ENCODE measurements at places on chromosomes 6 and 20. TPM values are rescaled to one million over a fixed set of nuclear protein-coding genes. Genes with fewer than 3 reads are reported as not detected.

The FKBP1C gene
- total RNA-seq = 1.2 TPM

The C6orf141 gene
- total RNA-seq = not detected

The ZSCAN23 gene
- 0.55 TPM for total RNA-seq

The CD40 gene
- total RNA-seq = 7.2 TPM

The ALDH8A1 gene
- total RNA-seq = 1.8 TPM

The GJA10 gene
- total RNA-seq = not detected

The DEFB124 gene
- not detected for total RNA-seq

The NFATC2 gene
- total RNA-seq = 195 TPM

The GRM1 gene
- total RNA-seq = not detected

The TXLNB gene
- 0.24 TPM for total RNA-seq

The ADGRF5 gene
- not detected for total RNA-seq

The PRICKLE4 gene
- not detected for total RNA-seq

The RALY gene
- total RNA-seq = 194 TPM

- peaks cover 7% of the 10 kb centered on the region for H3K4me1 ChIP-seq
- H3K27ac ChIP-seq = no peak overlapping the region
- no peak overlapping the region for H3K4me3 ChIP-seq
Observed at GRCh38 chr6:168844821-168845609, 404.0 kb downstream of the SMOC2 start.

DNA sequence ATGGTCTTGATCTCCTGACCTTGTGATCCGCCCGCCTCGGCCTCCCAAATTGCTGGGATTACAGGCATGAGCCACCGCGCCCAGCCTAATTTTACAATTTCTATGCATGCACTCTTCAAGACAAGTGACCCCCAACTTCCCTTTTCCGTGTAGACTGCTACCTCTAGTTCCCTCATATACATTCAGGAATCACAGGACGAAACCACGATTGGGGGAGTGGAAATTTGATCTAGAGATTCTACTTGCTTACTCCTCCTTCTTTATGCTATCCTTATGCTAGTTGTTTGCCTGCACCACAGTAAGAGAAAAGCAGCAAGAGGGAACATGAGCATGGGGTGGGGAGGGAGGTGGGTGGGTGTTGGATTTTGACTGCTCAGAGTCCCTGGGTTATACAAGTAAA lies 34.9 kb downstream of the OSTM1 start:
- H3K27ac ChIP-seq = no peak overlapping the region
- peaks cover 42% of the 10 kb centered on the region for H3K36me3 ChIP-seq
- peaks cover 7% of the 10 kb centered on the region for H3K4me1 ChIP-seq
- H3K4me3 ChIP-seq = no peak overlapping the region
- no peaks in the 10 kb centered on the region for H3K27me3 ChIP-seq
- DNase-seq = no peak

- no peak for DNase-seq
- H3K36me3 ChIP-seq = no peaks in the 10 kb centered on the region
- no peaks in the 10 kb centered on the region for H3K27me3 ChIP-seq
- H3K4me1 ChIP-seq = peaks cover 9% of the 10 kb centered on the region
- H3K4me3 ChIP-seq = no peak overlapping the region
Observed at GRCh38 chr6:35605600-35605999, 83.1 kb downstream of the FKBP5 start.

- DNase-seq = peak; percentile 68
- no peaks in the 10 kb centered on the region for H3K36me3 ChIP-seq
- peaks cover 23% of the 10 kb centered on the region for H3K27me3 ChIP-seq
- peaks cover 22% of the 10 kb centered on the region for H3K4me1 ChIP-seq
Observed at GRCh38 chr20:46022411-46023147, 6.4 kb upstream of the SLC12A5 start.

- H3K27me3 ChIP-seq = no peaks in the 10 kb centered on the region
- peaks cover 22% of the 10 kb centered on the region for H3K4me1 ChIP-seq
- DNase-seq = no peak
- no peak overlapping the region for H3K27ac ChIP-seq
Observed at GRCh38 chr20:49790077-49790798, 22.4 kb upstream of the SLC9A8 start.

GRCh38 chr20:40808936-40809335 lies 119.9 kb upstream of the MAFB start:
- H3K27ac ChIP-seq = no peak overlapping the region
- H3K4me1 ChIP-seq = no peaks in the 10 kb centered on the region
- H3K27me3 ChIP-seq = no peaks in the 10 kb centered on the region
- DNase-seq = no peak

DNA sequence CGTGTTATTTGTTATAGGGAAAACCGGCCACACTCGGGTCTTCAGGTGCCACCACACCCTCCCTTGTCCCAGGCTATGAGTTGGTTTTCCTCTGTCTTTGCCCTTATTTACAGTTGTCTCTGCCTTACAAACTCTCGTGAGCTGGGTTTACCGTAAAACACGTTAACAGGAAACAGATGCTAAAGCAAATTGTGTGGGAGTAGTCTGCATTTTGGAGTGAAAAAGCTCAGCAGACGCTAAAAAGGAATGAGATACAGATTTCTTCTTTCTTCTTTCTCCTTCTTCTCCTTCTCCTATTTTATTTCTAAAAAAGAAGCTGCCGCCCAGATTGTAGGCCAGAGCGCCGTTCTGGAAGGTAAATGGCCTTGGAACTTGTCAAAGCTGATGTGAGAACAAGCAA lies 51.9 kb downstream of the APCDD1L start:
- H3K27me3 ChIP-seq = no peaks in the 10 kb centered on the region
- H3K27ac ChIP-seq = no peak overlapping the region
- DNase-seq = no peak
- H3K36me3 ChIP-seq = no peaks in the 10 kb centered on the region
- no peaks in the 10 kb centered on the region for H3K4me1 ChIP-seq
- H3K4me3 ChIP-seq = no peak overlapping the region

GRCh38 chr6:118598324-118598723 lies 50.2 kb downstream of the PLN start:
- H3K4me1 ChIP-seq = no peaks in the 10 kb centered on the region
- DNase-seq = no peak
- peaks cover 3% of the 10 kb centered on the region for H3K36me3 ChIP-seq
- H3K27ac ChIP-seq = no peak overlapping the region
- H3K27me3 ChIP-seq = no peaks in the 10 kb centered on the region

DNA sequence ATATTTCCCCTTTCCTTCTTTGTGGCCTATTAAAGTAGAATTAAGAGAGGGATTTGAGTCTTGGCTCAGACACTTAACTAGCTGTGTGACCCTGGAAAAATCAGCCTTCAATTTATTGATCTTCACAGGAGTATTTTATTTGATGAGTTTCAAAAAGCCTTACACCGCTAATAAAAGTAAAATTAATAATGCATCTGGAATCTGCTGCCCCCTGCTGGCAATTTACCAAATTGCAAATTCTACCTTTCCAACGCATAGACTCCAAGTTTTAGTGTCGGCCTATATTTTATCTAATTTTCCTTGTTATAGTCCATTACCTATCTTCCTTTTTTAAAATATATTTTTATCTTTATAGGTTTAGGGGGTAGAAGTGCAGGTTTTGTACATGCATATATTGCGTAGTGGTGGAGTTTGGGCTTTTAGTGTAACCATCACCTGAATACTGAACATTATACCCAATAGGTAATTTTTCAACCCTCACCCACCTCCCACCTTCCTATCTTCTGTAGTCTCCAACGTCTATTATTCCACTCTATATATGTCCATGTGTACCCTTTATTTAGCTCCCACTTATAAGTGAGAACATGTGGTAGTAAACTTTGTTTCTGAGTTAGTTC lies 46.3 kb downstream of the GOPC start:
- no peaks in the 10 kb centered on the region for H3K36me3 ChIP-seq
- no peak overlapping the region for H3K27ac ChIP-seq
- DNase-seq = peak; percentile 78
- no peaks in the 10 kb centered on the region for H3K27me3 ChIP-seq
- H3K4me1 ChIP-seq = no peaks in the 10 kb centered on the region
- H3K4me3 ChIP-seq = no peak overlapping the region

- no peak overlapping the region for H3K27ac ChIP-seq
- no peak overlapping the region for H3K4me3 ChIP-seq
- no peak for DNase-seq
- H3K36me3 ChIP-seq = no peaks in the 10 kb centered on the region
Observed at GRCh38 chr20:60903325-60903971, 348.6 kb upstream of the CDH4 start.

DNA sequence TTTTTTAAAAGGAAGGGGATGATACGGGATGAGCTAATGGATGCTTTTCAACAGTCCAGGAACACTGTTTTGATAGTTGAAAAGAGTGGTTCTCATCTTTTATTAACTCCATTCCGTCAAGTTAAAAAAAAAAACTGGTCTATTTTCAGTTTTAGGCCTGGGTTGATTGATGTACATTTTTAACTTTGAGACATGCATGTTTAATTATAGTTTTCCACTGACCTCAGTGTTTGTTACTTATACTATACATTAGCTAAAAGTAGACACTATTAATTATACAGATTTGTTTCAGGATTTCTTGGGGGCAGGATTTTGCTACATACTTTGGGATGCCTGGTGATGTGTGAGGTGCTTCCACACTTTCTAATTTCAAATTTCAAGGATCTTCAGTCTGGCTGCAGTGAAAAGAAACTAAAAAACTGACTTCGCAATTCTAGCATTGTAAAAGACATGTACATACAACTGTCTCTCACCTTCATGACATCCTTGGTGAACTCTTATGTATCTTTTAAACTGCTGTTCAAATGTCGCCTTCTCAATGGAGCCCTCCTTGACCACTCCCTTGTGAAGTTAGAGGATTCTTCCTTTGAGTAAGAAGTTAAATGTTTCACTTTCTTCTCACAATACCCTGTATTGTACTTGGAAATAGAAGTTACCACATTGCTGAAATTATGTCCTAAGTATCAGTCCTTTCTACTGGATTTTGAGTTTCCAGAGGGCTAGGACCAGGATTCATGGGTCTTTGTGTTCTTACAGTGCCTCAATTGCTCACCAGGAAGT lies 101.7 kb downstream of the TSHZ2 start:
- H3K4me3 ChIP-seq = no peak overlapping the region
- no peak overlapping the region for H3K27ac ChIP-seq
- H3K27me3 ChIP-seq = no peaks in the 10 kb centered on the region
- H3K36me3 ChIP-seq = no peaks in the 10 kb centered on the region
- H3K4me1 ChIP-seq = no peaks in the 10 kb centered on the region

DNA sequence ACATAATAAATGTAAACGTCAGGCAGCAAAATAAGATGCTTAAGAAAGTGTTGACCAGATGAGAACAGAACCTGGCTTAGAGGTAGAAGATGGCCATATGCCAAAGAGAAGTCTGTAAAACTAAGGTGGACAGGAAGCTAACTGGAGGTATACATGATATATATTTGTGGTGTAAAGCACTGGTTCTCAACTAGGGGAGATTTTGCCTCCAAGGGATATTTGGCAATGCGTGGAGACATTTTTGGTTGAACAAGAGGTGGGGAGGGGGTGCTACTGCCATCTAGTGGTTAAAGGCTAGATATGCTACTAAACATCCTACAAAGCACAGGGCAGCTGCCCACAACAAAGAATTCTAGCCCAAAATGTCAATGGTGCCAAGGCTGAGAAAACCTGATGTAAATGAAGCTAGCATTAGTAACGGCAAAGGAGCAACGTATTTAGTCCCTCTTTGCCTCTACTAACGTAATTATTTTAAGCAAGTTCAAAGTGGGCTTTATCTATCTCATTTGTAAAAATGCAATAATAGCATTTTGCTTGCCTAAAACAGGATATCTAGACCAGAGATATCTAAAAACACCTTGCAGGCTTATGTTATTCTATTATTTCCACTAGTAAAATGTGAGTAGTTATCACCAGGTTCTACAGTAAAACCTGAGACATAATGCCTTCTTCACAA lies 182.6 kb downstream of the RNGTT start:
- no peaks in the 10 kb centered on the region for H3K4me1 ChIP-seq
- H3K36me3 ChIP-seq = no peaks in the 10 kb centered on the region

GRCh38 chr20:54981175-54981574 lies 505.8 kb downstream of the DOK5 start:
- no peaks in the 10 kb centered on the region for H3K36me3 ChIP-seq
- H3K27me3 ChIP-seq = no peaks in the 10 kb centered on the region
- H3K27ac ChIP-seq = no peak overlapping the region
- no peak overlapping the region for H3K4me3 ChIP-seq

DNA sequence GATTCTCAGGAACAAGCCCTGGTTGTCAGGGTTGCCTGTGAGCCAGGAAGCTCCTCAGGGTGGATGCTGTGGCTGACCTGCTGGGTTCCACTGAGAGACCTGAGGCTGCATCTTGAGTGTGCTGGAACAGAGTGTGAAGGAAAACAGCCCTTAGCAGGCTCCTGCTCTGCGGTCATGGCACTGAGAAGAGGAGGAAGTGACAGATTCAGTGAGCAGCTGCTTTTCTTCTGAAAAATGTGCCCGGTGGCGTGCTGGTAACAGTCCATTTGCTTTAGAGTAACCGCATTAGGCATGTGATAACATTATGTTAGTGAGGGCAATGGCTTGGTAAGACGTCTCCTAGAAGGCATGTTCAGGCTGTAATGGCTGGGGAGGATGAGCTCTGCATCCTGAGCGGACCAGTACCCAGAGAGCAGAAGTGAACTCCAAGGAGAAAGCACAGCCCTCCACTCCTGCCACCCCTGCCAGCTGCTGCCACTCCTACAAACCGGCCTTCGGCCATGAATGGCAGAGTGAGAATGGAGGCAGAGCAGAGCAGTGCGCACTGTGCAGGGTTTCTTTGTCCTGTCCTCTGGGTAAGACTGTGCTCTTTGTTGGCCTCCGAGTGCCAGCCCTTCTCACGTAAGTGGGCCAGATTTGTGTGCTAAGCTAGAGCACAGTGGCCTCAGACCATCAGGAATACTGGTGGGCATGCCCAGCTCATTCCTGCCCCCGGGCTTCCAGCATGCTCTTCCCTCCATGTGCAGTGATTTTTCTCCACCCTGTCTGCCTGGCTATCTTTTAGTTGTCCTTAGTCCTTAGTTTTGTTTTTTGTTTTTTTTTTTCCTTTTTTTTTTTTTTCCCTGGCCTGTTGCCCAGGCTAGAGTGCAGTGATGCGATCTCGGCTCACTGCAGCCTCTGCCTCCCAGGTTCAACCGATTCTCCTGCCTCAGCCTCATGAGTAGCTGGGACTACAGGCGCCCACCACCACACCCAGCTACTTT lies 98.1 kb upstream of the VSTM2L start:
- DNase-seq = no peak
- H3K4me3 ChIP-seq = no peak overlapping the region
- peaks cover 5% of the 10 kb centered on the region for H3K36me3 ChIP-seq
- H3K4me1 ChIP-seq = peaks cover 23% of the 10 kb centered on the region
- H3K27ac ChIP-seq = peak overlapping the region; percentile 35

- no peak overlapping the region for H3K4me3 ChIP-seq
- no peak for DNase-seq
- no peak overlapping the region for H3K27ac ChIP-seq
Observed at GRCh38 chr6:24761193-24761835, 13.4 kb upstream of the GMNN start.

- no peak for DNase-seq
- no peak overlapping the region for H3K4me3 ChIP-seq
- H3K27ac ChIP-seq = no peak overlapping the region
- no peaks in the 10 kb centered on the region for H3K36me3 ChIP-seq
- no peaks in the 10 kb centered on the region for H3K4me1 ChIP-seq
- no peaks in the 10 kb centered on the region for H3K27me3 ChIP-seq
Observed at GRCh38 chr6:90865513-90865912, 278.6 kb upstream of the MAP3K7 start.

Data from natural killer cell (primary cell).